Muscle of leg (tissue), 16 donors: ENCODE measurements at places on chromosomes 3 and 15. TPM values are rescaled to one million over a fixed set of nuclear protein-coding genes. Genes with fewer than 3 reads are reported as not detected.

DNA sequence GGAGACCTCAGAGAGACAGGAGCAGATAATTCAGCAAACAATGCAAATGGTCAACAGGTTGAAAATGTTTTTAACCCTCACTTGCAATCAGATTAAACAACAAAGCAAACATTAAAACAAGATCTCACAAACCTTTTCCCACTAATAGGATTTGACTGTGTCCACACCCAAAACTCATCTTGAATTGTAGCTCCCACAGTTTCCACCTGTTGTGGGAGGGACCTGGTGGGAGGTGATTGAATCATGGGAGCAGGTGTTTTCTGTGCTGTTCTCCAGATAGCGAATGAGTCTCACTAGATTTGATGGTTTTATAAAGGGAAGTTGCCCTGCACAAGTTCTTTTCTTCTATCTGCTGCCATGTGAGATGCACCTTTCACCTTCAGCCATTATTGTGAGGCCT, 1.3 kb upstream of the LYSMD4 start:
- no peak for DNase-seq

- DNase-seq = no peak
Observed at GRCh38 chr3:151425627-151426340, 35.1 kb downstream of the IGSF10 start.

GRCh38 chr3:5437783-5438323, 250.3 kb downstream of the EDEM1 start:
- no peak for DNase-seq

DNA sequence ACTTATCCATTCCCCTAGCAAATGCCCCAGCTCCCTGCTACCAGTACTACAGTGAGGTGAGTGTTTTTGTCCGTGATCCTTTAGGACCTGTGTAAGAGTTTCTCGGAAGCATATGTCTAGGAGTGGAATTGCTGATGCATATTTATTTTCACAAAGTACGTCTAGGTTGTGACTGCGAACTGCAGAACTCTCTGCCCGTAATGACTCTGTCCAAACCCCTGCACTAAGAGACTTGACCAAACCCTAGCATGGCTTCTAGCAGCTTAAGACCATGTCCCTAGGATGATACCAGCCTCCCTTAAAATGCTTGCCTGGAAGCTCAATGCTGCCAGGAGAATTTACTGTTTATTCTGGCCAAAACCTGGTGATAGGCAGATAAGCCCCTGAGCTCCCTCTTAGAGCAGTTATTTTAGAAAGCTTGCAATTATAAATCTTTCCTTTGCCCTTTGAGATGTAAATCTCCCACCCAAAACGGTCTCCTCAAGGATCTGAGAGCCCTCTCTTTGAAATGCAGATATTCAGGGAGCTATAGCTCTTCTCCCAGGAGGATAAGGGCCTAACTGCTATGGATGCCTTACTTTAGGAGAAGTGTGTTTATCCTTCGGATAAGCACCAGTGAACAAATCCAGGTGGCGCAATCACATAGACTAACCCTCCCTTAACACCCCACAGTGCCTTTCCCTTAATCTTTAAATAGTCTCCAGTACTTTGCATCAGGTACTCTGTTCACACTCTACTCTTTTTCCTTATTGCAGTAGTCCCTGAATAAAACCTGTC, 14.7 kb upstream of the CA12 start:
- no peak for DNase-seq

DNA sequence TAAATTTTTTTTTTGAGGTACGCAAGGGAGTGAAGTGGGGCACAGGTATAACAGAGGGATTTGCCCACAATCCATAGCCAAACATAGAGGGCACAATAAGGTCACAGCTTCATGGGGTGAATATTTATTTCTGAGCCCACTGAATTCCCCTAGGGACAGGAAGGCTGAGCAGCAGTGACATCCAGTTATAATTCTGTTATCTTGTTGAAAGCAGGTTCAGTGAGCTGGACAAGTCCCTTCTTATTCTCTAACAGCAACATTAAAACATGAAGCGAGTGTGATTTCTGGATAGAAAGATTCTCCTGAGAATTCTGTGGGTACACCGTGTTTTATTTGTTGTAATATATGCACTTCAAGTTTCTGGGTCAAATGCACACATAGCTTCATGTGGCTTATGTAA, 538.2 kb downstream of the NAALADL2 start:
- no peak for DNase-seq

GRCh38 chr15:93862791-93863190, 368.6 kb upstream of the MCTP2 start:
- peak; percentile 61 for DNase-seq

DNA sequence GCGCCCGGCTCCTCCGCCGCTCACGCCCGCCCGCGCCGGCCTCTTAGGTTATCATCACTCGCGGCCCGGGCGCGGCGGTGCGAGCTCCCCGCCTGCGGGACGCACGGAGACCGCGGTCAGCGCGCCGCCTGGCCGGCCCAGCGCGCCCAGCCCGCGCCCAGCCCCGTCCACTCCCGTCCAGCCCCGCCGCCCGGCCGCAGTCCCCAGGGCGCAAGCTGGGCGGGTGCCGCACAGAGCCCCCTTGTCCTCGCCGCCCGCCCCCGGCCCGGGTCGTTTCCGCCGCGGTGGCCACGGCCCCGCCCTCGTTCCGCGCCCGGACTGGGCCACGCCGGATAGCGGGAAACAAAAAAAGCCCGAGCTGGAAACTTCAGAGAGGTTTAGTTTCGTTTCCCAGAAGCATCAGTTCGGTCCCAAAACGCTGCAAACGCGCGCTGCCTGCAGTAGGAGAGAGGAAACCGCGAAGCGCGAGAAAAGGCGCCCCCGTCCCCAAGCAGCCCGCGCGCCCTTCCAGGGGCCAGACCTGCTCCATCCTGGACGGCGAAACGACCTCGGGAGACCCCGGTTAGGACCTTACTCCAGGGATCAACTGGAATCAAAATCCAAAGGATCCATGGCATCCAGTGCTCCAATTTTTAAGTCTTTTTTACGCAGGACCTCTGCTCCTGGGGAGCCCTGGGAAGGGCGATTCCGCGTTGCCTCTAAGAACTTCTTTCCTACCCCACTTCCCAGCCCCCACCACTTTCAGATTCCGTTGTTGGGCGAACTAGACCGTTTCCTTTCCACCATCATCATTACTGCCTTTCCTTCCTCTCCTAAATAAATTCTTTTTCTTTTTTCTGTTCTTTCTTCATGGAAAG, at the start of gene ATP10A:
TSS of gene ATP10A (minus strand) at position 217 of the 857 bp plus-strand sequence. CDS start 231 bp downstream, outside the sequence.
- peak; percentile 86 for DNase-seq

DNA sequence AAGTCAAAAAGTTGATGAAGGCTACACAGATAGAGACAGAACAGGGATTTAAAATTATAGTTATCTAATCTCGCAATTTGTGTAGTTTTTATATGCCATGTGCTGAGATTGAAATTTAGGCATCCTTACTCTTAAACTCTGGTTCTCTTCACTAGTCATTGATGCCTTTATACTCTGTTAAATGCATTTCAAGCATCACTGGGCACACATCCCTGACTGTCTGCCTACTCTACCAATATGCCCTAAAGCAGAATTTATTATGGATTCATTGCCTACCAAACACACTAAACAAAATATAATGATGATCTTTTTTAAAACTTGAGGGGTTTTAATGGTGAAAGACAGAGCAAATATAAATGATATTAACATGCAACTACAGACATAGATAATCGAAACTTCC, 10.3 kb upstream of the ALCAM start:
- no peak for DNase-seq

- no peak for DNase-seq
Observed at GRCh38 chr3:170896781-170897180, 11.7 kb downstream of the EIF5A2 start.

DNA sequence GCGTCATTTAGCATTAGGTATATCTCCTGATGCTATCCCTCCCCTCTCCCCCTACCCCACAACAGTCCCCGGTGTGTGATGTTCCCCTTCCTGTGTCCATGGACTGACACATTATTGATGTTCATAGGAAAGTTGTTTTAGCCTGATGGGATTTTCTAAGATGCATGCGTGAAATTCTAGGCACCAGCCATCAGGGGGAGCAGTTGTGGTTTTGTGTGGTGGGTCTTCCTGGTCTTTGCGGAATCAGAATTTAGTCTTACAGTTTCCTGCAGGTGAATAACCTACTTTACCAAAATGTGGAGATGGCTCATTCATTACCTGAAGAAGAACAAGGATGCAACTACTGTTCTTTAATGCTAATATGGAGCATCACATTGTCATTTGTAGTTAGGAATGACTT, 455.0 kb upstream of the THBS1 start:
- DNase-seq = no peak

COL8A1 gene
- total RNA-seq = 1.1 TPM

C3orf49 gene
- not detected for total RNA-seq

ELL3 gene
- total RNA-seq = 2.3 TPM

LRTM1 gene
- 99.9 TPM for total RNA-seq

TMEM207 gene
- not detected for total RNA-seq
